ENCODE measurements at places on chromosomes 12 and 14. TPM values are rescaled to one million over a fixed set of nuclear protein-coding genes. Genes with fewer than 3 reads are reported as not detected.
A peak's percentile ranks its signal among the peaks of the same experiment; 100 is the strongest.

GRCh38 chr12:40313928-40314327 is 89.1 kb downstream of the LRRK2 start:
- H3K36me3 ChIP-seq, result no peaks in the 10 kb centered on the region
- H3K27ac ChIP-seq, result no peak overlapping the region
- no peaks in the 10 kb centered on the region for H3K4me1 ChIP-seq
- H3K4me3 ChIP-seq, result no peak overlapping the region
- H3K27me3 ChIP-seq, result peaks cover 1% of the 10 kb centered on the region
- no peak for DNase-seq

DNA sequence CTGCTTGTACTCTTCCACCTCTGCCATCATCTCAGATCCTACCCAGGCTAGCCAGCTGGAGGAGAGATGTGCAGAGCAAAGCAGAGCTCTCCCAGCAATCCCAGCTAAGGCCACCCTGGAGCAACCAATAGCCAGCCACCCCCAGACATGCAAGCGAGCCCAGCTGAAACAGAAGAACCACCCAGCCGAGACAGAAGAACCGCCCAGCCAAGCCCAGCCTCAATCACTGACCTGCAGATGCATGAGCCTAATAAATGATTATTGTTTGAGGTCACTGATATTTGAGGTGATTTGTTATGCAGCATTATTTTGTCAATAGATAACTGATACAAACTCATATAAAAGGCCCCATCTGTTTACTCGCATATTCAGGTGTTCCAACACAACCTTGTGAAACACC is 106.3 kb downstream of the SCARB1 start:
- no peak overlapping the region for H3K4me3 ChIP-seq
- H3K27ac ChIP-seq, result no peak overlapping the region
- no peaks in the 10 kb centered on the region for H3K36me3 ChIP-seq
- DNase-seq, result no peak
- peaks cover 5% of the 10 kb centered on the region for H3K4me1 ChIP-seq

DNA sequence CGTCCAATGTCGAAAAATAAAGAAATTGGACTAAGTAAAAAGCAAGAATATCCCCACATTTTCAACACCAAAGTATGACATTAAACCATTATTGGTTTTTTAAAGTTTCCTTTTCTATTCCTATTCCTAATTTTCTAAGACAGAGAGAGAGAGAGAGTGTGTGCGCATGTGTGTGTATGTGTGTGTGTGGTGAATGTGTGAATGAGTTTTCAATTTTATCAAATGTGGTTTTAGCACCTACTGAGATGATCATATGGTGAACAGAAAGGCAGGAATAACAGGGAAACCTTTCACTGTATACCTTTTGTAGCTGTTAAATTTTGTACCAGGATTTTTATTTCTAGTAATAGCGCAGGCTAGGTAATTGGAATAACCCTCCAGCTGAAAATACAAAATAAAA is 80.4 kb upstream of the RAP1B start:
- H3K27me3 ChIP-seq, result peaks cover 9% of the 10 kb centered on the region
- peaks cover 6% of the 10 kb centered on the region for H3K36me3 ChIP-seq
- H3K27ac ChIP-seq, result no peak overlapping the region
- DNase-seq, result no peak
- no peak overlapping the region for H3K4me3 ChIP-seq

- DNase-seq, result no peak
- H3K27ac ChIP-seq, result no peak overlapping the region
- no peaks in the 10 kb centered on the region for H3K27me3 ChIP-seq
- no peak overlapping the region for H3K4me3 ChIP-seq
- no peaks in the 10 kb centered on the region for H3K4me1 ChIP-seq
Observed at GRCh38 chr14:75972801-75973421, 8.9 kb downstream of the TGFB3 start.

DNA sequence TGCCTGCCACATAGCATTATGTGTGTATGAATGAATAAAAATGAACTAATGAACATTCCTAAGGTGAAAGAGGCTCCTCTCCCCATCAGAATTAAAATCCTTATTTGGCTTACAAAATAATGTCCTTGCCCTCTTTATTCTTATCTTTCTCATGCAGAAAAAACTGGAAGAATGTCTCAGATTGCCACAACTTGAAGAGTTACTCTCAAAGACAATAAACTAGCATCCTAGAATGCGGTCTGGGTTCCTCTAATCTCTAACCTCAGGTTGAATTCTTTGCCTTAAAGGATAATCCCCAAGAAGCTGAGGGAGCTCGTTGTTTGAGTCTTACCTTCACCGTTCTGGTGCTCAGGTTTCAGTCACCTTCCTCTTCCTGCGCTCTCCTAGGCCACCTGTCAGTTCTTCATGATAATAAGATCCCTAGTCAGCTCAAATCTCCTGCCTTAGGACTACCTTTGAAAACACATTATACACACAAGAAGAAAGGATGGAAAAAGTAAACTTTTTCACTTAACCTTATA is 147.1 kb downstream of the PHLDA1 start:
- H3K27ac ChIP-seq, result no peak overlapping the region
- no peaks in the 10 kb centered on the region for H3K4me1 ChIP-seq

DNA sequence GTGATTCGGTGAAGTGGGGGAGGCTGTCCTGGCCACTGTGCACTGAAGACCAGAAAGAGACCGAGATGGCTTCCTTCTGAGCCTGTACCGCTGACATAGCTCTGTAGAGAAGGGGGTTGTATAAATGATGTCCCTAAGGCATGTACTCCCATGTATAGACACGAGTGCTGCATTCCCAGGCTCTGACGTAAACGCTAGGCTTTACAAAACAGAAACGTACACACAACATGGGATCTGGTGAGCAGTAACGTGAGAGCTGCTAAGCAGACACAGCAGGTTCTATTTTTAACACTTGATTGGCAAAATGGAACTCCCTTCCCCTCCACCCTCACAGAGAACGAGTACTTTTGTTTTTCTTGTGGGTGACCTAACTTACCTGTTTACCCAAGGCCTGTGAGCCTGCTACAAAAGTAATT is 35.9 kb downstream of the ACADS start:
- H3K4me1 ChIP-seq, result peaks cover 18% of the 10 kb centered on the region
- no peaks in the 10 kb centered on the region for H3K27me3 ChIP-seq
- DNase-seq, result no peak
- peaks cover 27% of the 10 kb centered on the region for H3K36me3 ChIP-seq
- H3K27ac ChIP-seq, result no peak overlapping the region

DNA sequence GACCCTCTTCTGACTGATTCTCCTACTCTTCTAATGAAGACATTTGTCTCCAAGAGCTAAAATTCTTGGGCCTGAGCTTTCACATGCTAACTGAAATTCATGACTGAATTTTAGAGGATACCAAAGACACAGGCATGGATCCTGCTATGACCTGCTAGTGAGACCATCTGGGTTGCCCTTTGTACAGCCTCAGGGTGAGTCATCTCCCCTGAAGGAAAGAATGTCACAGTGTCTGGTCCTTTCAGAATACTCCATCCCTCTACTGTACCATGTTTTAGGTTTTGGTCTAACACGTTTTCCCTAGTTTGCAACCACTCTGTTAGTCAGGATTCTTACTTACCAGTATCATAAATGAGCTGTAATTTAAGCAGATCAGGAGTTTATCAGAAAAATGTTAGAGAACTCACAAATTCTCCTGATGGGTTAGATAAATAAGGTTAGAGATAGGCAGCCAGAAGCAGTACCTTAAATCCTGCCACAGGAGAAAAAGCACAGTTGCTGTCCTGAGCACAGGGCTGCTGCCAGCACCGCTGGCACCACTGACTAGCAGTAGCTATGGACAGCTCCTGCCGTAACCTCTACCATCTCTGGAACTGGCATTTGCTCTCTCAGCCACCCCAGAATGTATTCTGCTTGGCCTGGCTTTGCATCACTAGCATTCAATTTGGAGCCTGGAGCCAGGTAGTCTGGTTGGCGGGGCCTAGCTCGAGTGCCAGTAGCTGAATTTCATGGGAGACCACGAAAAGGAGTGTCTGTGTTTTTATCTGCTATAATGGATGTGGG is 127.6 kb downstream of the ANO6 start:
- no peak for DNase-seq
- no peak overlapping the region for H3K4me3 ChIP-seq
- H3K36me3 ChIP-seq, result peaks cover 18% of the 10 kb centered on the region
- no peak overlapping the region for H3K27ac ChIP-seq
- H3K27me3 ChIP-seq, result no peaks in the 10 kb centered on the region
- H3K4me1 ChIP-seq, result no peaks in the 10 kb centered on the region

DNA sequence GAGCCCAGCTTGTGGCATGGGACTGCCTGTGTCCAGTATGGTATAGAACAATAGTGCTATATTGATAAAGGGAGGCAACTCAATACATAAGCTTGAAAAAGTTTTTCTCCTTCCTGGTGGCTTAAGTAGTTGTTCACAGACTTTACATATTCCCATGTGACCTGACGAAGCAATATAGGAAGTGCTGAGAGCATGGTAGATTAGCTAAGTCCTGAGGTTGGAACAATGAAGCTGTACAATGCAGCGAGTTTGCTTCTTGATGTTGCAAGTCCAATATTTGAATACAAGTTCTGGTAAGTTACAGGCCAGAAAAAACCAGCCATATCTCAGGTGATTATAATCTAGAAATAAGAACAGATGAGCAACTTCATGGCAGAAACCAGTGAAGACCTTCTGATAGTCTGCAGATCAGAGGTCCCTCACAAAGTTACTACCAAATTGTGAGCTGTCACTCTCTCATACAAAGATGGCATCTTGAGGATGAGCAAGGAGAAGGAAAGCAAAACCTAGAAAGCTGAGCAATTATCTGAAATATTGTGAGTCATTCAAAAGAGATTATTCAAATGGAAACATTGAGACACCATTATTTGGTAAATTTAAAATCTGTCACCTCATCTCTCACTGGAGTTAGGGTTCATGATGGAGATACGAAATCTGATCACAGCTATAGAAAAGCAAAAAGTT is 72.9 kb upstream of the BTG1 start:
- H3K27ac ChIP-seq, result no peak overlapping the region
- no peaks in the 10 kb centered on the region for H3K27me3 ChIP-seq
- H3K36me3 ChIP-seq, result peaks cover 24% of the 10 kb centered on the region
- H3K4me3 ChIP-seq, result no peak overlapping the region
- no peak for DNase-seq
- peaks cover 20% of the 10 kb centered on the region for H3K4me1 ChIP-seq

DNA sequence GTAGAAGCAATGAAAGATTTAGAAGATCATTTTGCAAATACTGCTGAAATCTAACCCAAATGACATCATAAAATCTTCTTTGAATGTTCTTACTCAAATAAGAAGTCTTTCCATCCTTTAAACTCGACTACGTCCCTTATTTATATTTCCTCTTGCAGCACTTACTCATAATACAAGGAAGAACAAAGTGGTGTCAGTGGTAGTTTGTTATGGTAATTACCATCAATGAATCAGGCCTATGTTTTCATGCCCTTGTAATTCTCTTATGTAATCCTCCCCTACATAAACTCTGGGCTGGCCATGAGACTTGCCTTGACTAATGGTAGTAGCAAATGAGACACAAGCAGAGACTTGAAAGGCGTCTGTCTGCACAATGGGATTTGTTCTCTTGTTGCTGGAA is 17.0 kb downstream of the EEA1 start:
- H3K4me1 ChIP-seq, result peaks cover 34% of the 10 kb centered on the region
- no peaks in the 10 kb centered on the region for H3K27me3 ChIP-seq
- DNase-seq, result no peak
- H3K27ac ChIP-seq, result peak overlapping the region; percentile 1

NPAS3 gene
- total RNA-seq, result not detected

CSRP2 gene
- not detected for total RNA-seq

RERGL gene
- total RNA-seq, result not detected

ING4 gene
- 32.2 TPM for total RNA-seq
